C1 segment of cervical spinal cord (tissue), 14 donors: ENCODE measurements at places on chromosomes 1 and 21.
A peak's percentile ranks its signal among the peaks of the same experiment; 100 is the strongest.

GRCh38 chr1:90291431-90292216 lies 296.7 kb downstream of the ZNF326 start:
- DNase-seq = no peak

- DNase-seq = no peak
These were observed 116.5 kb downstream of the TBX15 start for GRCh38 chr1:118871582-118872171.

DNA sequence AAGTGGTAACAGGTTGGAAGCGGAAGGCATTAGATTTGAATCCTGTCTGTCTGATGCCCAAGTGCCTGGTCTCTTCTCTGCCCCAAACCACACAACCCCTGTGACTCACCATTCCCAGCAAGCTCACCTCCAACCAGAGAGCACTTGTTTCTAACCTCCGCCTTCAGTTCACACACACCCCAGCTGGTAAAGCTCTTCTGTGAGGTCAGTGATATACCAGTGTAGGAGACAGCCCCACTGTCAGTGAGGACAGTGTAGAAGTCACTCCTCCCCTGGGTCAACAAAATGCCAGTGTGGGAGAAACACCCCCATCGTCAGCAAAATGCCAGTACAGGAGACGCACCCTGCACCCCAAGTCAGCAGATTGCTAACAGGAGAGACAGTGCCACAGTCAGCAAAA lies 2.6 kb downstream of the RIMS3 start:
- peak; percentile 17 for DNase-seq

DNA sequence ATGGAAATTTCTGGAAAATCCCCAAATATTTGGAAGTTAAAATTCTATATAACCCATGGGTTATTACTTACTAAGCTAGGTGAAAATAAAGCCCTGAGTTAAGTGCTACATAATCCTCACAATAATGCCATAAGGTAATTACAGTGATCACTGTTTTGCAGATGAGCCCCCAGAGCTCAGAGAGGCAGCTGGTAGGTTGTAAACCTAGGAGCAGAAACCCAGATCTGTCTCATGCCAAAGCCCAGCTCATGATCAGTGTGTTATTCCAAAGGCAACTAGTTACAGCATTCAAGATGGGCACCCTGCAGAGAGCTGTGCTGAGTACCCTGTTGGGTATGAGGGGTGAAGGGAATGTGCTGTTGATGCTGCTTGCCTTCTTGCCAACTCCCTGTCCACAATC lies 10.8 kb upstream of the MYOG start:
- no peak for DNase-seq

GRCh38 chr1:168974117-168974516 lies 132.4 kb upstream of the ATP1B1 start:
- no peak for DNase-seq

- no peak for DNase-seq
These were observed 2.4 kb downstream of the RBM34 start for GRCh38 chr1:235158680-235159079.

- no peak for DNase-seq
These were observed 177.0 kb downstream of the CLIC6 start for GRCh38 chr21:34845521-34846451.

DNA sequence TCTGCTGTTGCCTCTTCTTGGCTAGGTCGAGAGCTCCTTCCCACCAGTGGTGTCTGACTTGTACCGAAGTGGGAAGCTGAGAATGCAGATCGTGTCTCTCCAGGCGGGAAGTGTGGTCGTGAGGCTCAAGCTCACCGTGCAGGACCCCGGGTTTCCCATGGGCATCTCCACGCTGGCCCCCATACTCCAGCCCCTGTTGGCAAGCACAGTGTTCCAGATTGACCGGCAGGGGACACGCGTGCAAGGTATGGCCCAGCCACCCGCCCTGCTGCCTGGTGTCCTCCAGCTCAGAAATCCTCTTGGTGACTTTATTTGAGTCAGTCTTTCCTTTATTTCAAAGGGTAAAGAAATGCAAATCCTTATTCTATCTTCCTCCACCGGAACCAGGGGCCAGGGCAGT lies 32.7 kb downstream of the UMODL1 start:
- DNase-seq = no peak

- no peak for DNase-seq
These were observed 53.1 kb upstream of the FMO3 start for GRCh38 chr1:171037626-171038025.

DNA sequence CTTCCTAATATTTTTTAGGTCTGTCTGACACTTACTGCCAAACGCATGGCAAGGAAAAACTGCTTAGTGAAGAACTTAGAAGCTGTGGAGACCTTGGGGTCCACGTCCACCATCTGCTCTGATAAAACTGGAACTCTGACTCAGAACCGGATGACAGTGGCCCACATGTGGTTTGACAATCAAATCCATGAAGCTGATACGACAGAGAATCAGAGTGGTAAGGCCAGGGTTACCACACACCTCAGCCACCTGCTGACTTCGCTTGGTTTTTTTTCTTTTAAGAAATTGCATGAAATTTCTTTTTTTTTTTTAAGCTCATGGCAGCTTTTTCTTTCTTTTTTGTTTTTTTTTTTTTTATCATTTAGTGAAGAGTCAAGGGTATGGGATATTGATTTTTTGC lies 17.2 kb downstream of the ATP1A1 start:
- DNase-seq = no peak

DNA sequence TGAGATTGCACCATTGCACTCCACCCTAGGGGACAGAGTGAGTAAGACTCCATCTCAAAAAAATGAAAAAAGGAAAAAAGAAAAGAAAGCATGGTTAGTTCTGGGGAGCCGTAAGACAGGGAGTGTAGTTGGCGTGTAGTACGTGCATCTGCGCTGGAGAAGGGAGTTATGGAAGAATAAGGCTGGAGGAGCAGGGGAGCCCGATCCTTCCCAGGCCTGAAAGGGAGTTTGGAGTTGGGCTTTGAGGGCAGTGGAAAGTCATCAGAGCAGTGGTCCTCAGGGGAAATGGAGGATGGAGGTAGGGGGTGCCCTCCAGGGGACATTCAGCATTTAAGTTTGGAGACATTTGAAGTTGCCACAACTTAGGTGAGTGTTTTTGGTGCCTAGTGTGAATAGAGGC lies 11.3 kb upstream of the TMEM201 start:
- no peak for DNase-seq

DNA sequence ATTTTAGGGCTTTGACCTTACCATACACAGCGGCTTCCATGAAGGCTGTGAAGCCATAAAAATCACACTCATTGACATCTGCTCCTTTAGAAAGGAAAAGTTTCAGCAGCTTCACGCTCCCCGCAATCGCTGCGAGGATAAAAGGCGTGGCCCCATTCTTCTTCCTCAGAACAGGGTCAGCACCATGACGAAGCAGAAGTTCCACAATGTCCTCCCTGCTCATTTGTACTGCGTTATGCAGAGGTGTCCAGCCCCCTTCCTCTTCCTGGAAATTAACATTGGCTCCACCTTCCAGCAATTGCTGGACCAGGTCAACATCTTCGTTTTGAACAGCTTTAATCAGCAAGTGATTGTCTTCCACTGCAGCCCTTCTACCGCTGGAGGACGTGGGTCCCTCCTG lies 2.7 kb downstream of the RNASEL start:
- no peak for DNase-seq

DNA sequence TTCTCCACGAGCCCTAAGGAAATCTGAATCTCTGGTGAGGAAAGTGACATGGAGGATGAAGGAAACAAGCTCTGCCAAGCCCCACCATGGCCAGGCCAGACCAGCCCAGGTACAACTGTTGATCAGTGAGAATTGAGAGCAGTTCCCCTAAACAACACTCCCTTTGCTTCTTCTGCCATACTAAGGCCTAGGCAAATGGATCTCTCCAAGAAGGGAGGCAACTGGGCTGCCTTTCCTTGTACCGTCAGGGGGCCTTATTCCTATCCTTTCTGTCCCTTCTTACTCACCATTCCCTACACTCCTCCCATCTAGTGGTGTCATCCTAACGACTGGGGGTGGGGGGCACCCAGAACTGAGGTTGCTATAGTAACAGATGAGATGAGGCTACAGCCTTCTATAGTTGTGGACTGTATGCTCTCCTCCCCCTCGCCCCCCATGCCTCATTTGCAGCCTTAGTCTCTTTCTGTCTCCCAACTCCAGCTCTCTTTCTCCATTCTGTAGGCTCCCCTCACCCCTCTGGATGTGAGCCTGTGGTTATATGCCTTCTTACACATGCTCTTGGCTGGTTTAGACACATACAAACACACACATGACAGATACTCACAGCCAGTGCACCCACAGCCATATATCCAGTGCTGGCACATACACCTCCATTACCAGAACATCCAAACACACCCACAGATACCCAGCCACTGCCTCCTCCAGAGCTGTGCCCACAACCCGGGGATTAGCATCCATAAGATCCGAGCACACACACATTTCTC lies 3.6 kb downstream of the PEA15 start:
- DNase-seq = no peak

DNA sequence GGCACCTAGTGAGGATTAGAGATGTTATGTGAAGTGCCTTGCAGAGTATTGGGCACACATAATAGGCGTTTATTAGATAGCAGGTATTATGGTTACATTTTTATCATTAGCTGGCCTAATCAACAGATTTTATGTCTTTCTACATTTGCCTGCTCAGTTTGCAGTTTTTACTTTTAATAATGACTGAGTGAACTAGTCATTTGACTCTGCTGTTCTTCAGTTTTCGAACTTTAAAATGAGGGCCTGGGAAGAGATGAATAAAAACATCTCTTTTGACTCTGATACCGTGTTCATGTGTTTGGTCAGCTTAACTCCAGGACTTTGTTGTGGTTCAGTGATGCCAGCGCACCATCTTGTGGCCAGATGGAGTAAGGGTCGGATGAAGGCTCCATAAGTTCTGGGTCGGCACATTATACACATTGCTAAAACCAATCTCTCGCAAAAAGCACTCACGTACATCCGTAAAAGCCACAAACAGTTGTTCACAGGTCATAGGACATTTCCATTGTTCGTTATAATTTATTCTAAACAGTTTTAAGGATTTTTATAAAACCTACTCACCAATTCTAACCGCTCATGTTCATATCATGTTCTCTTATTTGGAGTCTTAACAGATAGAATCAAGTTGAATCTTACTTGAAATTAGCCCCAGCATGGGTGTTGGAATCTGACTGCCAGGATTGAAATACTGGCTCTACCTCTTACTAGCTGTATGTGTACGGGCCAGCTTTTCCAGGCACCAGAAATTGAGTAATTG lies 78.4 kb upstream of the GPR88 start:
- DNase-seq = peak; percentile 56

DNA sequence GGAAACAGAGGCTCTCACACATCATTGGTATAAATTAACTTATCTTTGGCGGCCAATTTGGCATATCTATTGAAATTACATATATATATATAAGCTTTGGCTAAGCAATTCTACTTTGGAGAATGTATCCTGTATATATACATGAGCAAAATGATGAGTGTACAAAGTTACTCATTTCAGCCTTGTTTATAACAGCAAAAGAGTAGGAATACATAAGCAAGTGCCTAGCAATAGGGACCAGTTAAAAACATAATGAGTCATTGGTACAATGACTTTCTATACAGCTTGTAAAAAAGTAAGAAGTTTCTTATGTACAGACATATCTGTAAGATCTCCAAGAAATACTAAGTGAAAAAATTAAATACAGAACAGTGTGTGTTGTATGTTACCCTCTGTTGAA lies 190.8 kb downstream of the LTN1 start:
- DNase-seq = no peak

DNA sequence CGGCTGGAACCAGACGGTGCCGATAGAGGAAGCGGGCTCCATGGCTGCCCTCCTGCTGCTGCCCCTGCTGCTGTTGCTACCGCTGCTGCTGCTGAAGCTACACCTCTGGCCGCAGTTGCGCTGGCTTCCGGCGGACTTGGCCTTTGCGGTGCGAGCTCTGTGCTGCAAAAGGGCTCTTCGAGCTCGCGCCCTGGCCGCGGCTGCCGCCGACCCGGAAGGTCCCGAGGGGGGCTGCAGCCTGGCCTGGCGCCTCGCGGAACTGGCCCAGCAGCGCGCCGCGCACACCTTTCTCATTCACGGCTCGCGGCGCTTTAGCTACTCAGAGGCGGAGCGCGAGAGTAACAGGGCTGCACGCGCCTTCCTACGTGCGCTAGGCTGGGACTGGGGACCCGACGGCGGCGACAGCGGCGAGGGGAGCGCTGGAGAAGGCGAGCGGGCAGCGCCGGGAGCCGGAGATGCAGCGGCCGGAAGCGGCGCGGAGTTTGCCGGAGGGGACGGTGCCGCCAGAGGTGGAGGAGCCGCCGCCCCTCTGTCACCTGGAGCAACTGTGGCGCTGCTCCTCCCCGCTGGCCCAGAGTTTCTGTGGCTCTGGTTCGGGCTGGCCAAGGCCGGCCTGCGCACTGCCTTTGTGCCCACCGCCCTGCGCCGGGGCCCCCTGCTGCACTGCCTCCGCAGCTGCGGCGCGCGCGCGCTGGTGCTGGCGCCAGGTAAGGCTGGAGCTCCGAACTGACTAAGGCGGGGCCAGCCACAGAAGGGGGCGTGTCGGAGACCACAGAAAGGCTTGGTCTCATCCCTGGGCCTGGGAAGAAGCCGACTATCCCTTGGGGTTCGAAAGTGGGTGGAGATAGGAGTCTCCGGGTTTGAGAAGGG lies 486 bp downstream of the SLC27A3 start:
- DNase-seq = no peak

- DNase-seq = no peak
These were observed 37.5 kb downstream of the TRPM2 start for GRCh38 chr21:44390886-44391285.

DNA sequence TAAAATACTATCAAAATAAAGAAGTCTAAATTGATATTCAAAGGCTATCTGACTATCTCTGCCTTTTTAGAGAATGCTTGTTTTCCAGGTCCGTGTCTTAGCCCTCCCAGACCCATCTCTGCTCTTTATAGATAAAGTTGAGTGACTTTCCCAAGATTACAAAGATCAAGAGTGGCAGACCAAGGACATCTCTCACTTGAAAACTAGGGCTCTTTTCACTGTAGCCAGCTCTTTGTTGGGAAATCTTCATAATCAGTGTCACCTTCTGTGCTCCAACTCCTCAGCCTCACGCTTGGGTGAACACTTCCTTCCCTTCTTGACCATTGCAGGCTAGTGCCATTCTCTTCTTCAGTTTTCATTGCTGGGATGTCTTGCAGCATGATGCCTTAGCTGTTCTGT lies 211.1 kb downstream of the PBX1 start:
- DNase-seq = no peak

DNA sequence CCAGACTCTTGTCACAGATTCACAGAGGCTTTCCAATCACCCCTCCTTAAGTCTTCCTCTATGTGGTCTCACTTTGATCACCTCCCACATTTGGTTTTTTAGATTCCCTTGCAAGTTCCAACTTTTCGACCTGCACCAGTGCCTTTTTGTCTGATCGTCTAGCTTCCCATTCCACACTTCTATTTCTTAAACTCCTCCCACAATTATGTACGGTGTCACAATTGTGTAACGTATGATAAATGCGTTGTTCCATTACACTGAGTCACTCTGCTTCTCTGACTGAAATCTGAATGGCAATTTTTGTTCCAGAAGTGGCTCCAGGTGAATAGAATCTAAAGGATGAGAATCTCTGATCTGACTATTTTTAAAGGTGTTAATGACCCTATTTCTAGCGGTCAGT lies 320.1 kb downstream of the LMX1A start:
- no peak for DNase-seq
